GM04504 (cell line): ENCODE measurements at places on chromosomes 3 and 15.

- DNase-seq: no peak
These were observed 68.6 kb downstream of the FAM174B start for GRCh38 chr15:92586966-92587365.

GRCh38 chr15:41443275-41443674, 26.4 kb downstream of the RTF1 start:
- DNase-seq: no peak

DNA sequence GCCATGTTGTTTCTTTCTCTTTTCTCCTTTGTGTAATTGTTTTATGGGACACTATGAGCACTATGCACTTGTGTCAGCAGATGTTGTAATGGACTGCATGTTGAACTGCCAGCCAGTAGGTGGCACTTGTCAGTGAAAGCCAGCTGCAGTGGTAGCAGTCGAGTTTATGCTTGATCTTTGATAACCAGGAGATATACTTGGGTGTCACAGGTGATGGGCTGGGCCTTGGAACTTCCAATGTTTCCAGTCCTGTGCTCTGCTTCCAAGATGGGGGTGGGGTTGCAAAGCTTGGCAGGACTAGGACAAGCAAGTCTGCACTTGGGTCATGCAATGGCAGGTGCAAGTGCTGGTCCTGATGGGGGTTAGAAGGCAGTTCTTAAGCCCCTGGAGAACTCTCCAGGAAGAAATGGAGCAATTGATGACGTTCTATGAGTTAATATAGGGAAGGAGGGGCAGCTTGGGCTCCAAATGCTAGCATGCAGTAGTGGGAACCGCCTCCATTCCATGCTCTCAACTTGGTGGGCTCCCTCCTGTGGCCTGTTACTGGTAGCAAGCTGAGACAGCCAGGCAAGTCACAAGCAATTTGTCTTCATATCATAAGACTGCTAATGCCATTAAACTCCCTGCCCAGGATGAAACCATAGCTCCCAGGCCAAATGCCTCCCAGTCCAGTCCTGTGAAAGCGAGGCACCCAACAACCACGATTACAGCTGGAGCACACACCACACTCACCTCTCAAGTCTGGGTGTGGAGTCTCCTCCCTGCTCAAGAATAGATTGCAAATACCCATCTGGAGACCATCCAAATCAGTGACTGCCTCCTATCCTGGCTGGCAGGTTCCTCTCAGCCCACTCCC, 287.2 kb downstream of the CGGBP1 start:
- DNase-seq: peak; percentile 2

DNA sequence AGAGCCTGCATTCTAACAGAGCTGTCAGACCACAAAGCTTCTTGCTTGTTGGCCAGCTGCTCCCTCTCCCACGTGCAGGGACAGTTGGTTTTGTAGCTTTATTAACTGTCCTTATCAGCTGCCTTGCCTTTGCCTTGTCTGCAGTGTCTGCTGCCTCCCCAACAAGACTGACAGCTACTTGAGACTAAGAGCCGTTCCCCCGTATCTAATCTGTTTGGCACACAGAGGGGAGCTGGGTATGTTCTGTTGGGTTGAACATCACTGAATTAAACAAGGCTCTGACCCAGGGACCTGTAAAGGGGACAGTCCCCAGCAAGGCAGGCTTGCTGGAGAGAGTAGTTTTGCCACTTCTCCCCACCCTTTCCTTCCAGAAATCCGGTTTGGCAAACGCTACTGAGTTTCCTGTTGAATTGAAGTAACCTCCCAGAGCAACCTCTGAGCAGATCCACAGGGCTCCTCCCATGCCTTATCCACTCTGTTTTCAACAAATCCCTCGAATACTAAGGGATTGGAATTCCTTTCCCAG, 116.1 kb downstream of the ANP32A start:
- no peak for DNase-seq

DNA sequence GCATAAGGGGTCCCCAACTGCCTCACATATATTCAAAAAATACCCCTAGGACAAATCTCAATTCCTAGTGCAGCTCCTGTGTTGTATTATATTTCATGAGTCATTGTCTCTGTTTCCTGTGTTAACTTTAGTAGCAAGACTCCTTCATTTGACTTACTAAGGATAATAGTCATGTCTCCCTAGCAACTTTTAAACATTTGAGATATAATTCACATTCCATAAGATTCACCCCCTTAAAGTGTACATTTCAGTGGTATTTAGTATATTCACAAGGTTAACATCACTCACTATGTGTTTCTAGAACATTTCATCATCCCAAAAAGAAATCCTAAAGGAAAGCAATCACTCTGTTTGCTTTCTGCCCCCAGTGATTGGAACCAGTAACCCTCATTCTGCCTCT, 121.3 kb upstream of the WNT7A start:
- no peak for DNase-seq

GRCh38 chr15:81151389-81151788, 17.3 kb downstream of the CFAP161 start:
- DNase-seq: no peak
